ENCODE measurements at places on chromosomes 12 and 14.

DNA sequence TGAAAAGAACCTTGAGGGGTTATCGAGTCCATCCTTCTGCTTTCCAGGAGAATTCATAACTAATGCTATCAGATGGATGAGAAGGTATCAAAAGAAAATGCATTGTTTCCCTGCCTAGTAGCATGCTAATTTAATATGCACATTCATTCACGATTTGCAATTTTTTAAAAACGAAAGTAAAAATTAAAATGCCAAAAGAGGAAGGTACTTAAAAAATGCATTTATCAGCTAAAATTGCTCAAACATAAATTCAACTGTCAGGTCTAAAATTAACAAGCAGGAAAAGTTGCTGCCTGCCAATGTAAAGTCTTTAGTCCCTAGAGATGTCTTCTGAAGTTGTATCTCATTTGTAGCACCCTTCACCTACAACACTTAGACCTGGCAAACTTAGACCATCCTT, 7.9 kb downstream of the ATF7 start:
- no peak for DNase-seq

GRCh38 chr12:21456291-21456780, 18.9 kb downstream of the PYROXD1 start:
- DNase-seq, result no peak

- DNase-seq, result no peak
Observed at GRCh38 chr12:127306604-127307215, 960.3 kb upstream of the TMEM132C start.

DNA sequence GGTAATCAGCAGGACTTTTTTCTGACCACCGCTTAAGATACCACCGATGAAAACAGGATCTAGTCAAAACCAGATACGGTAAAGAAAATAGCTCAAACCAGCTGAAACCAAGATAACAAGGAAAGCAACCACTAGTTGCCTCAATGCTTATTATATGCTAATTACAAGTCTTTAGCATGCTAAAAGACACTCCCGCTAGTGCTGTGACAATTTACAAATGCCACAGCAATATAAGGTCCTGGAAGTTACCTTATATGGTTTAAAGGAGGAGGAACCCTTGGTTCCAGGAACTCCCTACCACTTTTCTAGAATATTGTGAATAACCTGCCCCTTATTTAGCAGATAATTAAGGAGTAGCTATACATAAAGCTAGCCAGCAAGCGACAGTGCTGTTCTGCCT, 976.4 kb upstream of the SEL1L start:
- no peak for DNase-seq
